ENCODE measurements at places on chromosomes 5 and 9.

DNA sequence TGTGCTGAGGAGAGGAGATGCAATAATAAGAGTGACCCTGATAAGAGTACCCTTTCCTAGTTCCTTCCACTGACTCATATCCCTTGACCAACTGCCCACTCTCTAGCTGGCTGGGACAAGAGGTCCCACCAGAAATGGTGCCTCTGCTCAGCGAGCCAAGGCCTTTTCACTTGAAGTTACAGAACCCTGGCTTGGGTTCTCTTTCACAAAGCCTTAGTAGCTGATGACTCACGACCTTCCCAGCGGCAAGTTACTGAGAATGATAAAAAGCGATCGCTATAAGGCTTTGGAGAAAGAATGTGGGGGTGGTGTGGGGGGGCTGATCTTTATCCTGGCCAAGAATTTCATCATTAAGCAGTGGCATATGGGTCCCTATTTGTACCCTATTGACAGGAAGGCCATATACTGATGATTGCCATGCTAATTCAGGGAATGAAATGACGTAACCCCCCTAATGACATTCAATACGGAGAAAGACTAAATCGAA lies 90.3 kb downstream of the FBXO38 start:
- H3K4me3 ChIP-seq = no peak overlapping the region
- DNase-seq = no peak
- no peak overlapping the region for H3K27ac ChIP-seq
- H3K4me1 ChIP-seq = 0 out of 2 replicates have a peak, but pooled peaks cover 3% of the 10 kb centered on the region

DNA sequence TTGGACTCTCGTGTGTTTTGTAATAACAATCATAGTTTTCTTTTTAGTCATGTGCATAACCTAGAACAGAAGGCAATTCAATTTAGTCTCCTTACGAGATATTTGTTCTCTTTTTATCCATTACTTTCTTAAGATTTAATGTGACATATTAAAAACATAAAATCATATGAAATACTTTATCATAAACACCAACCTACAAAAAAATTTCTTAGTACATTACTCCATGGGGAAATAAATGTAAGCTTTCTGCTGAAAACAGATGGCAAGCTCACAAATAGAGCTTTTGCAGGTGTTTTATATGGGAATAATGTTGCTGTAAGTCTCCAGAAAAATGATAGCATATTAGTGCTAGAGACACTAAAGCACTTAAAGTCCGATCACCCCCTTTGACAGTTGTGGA lies 1035.2 kb upstream of the ARRDC3 start:
- no peaks in the 10 kb centered on the region for H3K36me3 ChIP-seq
- no peak overlapping the region for H3K4me3 ChIP-seq
- H3K4me1 ChIP-seq = no peaks in the 10 kb centered on the region
- no peak overlapping the region for H3K27ac ChIP-seq
- no peak for DNase-seq

DNA sequence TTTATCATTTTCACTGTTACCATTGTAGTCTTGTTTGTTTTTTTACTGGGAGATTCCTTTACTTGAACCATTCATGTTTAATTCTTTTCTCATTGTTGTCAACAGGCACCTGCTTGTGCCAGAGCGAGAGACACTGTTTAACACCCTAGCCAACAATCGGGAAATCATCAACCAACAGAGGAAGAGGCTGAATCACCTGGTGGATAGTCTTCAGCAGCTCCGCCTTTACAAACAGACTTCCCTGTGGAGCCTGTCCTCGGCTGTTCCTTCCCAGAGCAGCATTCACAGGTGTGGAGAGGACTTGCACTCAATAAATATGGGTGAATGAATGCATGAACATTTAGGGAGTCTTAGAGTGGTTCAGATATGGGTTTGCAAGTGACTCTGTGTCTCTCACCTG lies 37.5 kb downstream of the NUP214 start:
- no peaks in the 10 kb centered on the region for H3K27me3 ChIP-seq
- no peak for DNase-seq

- DNase-seq = no peak
- no peaks in the 10 kb centered on the region for H3K4me1 ChIP-seq
- H3K27me3 ChIP-seq = no peaks in the 10 kb centered on the region
- no peaks in the 10 kb centered on the region for H3K36me3 ChIP-seq
These were observed 31.0 kb upstream of the FSD1L start for GRCh38 chr9:105416840-105417239.

DNA sequence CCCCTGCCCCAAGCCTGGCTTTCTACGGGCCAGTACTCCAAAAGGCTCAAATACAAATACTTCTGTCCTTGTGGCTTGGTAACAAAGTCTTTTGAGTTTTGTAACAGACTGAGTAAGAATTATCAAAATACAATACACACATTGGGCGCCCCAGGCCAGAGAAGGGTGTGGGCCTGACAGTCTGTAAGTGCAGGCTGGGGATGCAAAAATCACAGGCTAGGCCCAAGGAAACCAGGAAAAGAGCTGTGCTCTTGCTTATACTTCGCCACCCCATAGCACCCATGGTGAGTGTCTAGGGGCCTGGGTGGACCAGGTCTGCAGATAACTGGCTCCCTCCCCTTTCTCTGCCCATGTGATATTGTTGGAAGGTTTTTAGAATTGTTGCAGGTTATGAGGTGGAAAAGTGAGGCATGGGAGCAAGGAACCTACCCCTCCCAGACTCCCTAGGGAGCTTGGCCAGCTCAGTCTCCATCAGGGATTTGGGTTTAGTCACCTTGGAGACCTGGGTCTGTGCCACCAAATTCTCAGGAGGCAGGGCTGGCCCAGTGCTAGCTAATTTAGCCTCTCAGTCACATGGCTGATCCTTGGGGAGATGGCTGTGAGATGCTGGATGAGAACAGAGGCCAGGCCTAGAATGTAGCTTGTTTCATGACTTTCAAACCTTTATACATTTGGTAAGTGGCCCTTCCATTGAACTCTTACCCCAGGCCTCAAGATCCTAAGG lies 72.9 kb downstream of the TARS1 start:
- H3K27ac ChIP-seq = no peak overlapping the region
- H3K36me3 ChIP-seq = no peaks in the 10 kb centered on the region
- no peak overlapping the region for H3K4me3 ChIP-seq
- no peaks in the 10 kb centered on the region for H3K4me1 ChIP-seq
- no peaks in the 10 kb centered on the region for H3K27me3 ChIP-seq
- DNase-seq = no peak

DNA sequence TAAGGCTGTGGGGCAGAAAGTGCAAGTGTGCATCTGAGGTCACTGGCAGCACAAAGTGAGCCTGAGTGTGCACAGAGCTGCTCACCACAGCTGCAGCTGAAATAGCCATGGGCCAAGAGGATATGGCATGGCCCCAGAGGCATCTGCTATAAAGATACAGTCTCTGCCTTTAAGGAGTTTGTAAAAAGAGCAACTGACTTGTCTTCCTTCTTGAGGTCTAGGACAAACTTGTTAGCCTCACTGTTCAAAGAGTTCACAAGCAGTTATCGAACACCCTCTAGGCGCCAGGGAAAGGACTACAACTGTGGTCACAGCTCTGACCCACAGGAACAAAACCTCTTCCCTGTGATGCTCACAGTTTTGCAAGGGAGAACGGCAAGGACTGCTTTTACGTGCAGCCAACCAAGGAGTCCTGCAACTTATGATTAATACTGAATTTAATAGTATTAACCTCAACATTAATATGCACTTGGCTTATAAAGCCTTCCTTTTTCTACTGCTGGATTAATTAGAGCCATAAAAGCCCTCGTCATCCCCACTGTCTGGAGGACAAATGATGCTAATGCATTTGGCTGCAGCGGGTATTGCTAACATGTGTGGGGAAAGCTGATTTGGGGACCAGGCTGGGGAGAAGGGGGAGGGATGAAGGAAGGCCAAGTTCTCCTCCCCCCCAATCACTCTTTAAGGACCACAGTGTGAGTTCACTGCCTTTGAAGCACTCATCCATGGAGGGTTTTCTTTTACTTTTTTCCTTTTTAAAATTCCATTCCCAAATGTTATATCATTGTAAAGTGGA lies 189.8 kb upstream of the TRIM32 start:
- H3K4me1 ChIP-seq = peaks cover 8% of the 10 kb centered on the region
- no peaks in the 10 kb centered on the region for H3K36me3 ChIP-seq
- H3K4me3 ChIP-seq = no peak overlapping the region

Measured in SK-N-SH (cell line).